Activated naive CD8-positive, alpha-beta T cell treated with anti-CD3 and anti-CD28 coated beads, Interleukin-2, amount 10 ng/mL, durations not matched to agents 7 days and 5 days (primary cell): ENCODE measurements at places on chromosomes 7 and 10. TPM values are rescaled to one million over a fixed set of nuclear protein-coding genes. Genes with fewer than 3 reads are reported as not detected.

The MAT1A gene
- total RNA-seq, result not detected

The KCNH2 gene
- total RNA-seq, result 0.54 TPM

The CREB3L2 gene
- total RNA-seq, result 20.6 TPM

The PLXNA4 gene
- total RNA-seq, result 20.5 TPM

The FBXW4 gene
- total RNA-seq, result 65.7 TPM
